CD4-positive, alpha-beta T cell treated with Interleukin-6 for 4 hours (primary cell): ENCODE measurements at places on chromosomes 5 and 9.

DNA sequence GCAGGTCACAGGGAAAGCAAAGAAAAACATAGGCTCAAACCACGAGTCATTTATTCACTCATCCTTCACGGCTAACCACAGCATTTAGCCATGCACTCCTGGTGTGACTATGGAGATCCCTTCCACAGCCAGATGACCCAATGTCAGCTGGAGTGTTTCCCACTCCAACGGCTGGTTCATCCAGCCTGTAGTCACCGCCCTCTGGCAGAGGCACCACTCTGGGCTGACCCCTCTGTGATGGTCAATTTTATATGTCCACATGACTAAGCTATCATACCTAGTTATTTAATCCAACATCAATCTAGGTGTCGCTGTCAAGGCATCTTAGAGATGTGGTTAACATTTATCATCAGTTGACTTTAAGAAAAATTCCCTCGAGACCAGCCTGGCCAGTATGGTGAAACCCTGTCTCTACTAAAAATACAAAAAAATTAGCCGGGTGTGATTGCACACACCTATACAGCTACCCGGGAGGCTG lies 9.5 kb upstream of the PHF19 start:
- no peak for DNase-seq

GRCh38 chr9:129919277-129919676 lies 84.0 kb downstream of the USP20 start:
- DNase-seq = no peak

GRCh38 chr9:83234541-83234940 lies 171.6 kb upstream of the RASEF start:
- DNase-seq = no peak

GRCh38 chr5:150131978-150132694 lies 23.5 kb downstream of the PDGFRB start:
- DNase-seq = no peak

DNA sequence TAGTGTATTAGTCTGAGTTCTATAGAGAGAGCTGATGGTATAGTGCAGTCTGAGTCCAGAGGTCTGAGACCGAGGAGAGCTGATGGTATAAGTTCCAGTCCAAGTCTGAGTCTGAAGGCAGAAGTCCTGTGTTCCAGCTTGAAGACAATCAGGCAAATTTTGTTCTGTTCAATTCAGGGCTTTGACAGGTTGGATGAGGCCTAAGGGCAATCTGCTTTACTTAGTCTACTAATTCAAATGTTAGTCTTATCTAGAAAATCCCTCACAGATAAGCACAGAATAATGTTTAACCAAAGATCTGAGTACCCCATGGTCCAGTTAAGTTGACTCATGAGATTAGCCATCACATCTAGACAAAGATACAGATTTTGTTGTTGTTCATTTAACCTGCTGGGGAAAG lies 303.0 kb upstream of the KLF4 start:
- no peak for DNase-seq

GRCh38 chr9:134240361-134240760 lies 76.0 kb upstream of the RNU6ATAC start:
- no peak for DNase-seq

- no peak for DNase-seq
Measured at GRCh38 chr5:135254183-135254582, 144.8 kb downstream of the MACROH2A1 start.

- no peak for DNase-seq
Measured at GRCh38 chr5:54835647-54836046, 149.7 kb downstream of the ESM1 start.

GRCh38 chr9:77833561-77834429 lies 185.7 kb upstream of the GNA14 start:
- DNase-seq = no peak

DNA sequence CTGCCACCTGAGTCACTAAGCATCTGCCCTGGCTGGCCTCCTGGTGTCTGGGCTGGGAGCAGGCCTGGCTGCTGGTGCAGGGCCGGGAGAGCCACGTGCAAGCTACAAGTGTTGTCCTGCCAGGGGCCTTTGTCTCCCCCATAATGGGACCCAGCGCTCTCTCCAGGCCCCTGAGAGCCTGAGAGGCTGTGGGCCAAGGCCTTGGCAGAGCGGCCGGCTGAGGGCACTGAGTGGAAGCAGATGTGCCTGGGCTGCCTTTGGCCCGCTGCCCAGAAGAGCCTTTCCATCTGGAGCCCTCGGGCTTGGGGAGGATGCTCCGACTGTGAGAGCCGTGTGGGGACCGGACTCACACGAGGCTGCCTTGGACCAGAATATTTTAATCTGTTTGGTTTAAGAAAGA lies 185.5 kb downstream of the RGS3 start:
- no peak for DNase-seq

GRCh38 chr5:6107675-6108539 lies 270.4 kb downstream of the MED10 start:
- no peak for DNase-seq

- no peak for DNase-seq
Measured at GRCh38 chr9:91116211-91116610, 245.5 kb downstream of the AUH start.

DNA sequence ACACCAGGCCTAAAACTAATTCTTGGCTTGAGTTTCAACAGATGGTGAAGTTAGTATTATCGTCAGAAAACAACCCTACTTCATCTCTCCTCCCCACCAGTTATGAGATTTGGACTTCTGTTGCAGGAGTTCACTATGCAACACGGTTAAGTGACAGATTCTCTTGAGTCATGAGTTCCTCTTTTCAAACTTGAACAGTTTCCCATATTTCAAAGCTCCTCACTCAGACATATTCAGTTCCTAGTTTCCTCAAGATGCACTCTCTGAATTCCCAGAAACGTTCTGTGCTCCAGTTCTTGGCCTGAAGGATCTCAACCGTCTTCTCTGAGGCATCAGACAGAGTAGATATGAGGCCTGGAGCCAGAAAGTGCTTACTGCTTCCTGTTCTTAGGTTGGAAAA lies 7.3 kb upstream of the PTGER4 start:
- no peak for DNase-seq

GRCh38 chr9:101375546-101375945 lies 9.3 kb downstream of the BAAT start:
- no peak for DNase-seq

DNA sequence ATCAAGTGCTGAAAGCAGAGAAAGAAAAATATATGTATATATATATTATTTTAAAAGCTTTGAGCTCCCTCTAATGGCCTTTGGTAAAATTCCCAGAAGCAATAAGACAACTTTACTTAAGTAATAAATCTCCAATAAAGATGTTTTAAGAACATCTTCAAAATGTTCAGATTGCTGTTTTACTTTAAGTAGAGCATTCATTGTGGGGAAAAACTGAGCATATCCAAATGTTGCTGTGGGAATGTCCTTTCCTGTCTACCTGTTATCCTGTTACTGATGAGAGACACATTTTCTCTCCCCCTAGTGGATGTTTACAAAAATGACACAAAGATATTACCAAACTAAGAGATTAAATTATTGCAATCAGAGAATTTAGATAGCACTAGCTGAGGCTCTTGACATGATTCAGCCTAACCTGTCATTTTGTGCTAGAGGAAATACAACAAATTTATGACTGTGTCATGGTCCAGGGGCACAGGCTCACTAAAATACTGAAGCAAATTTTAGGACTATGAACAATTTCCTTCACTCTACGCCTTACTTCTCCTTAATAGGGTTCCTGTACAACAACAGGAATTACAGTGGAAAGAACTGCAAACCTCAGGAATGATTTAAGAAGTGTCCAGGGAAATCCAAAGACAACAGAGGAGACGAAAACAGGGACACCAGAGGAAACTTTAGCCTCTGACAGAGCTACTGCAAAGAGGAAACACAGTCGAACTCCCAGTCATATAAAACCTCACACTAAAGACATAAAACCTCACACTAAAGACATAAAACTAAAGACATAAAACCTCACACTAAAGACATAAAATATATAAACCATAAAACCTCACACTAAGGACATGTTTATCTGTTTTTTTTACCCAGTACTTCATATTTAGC lies 24.3 kb upstream of the PRRC1 start:
- DNase-seq = no peak

DNA sequence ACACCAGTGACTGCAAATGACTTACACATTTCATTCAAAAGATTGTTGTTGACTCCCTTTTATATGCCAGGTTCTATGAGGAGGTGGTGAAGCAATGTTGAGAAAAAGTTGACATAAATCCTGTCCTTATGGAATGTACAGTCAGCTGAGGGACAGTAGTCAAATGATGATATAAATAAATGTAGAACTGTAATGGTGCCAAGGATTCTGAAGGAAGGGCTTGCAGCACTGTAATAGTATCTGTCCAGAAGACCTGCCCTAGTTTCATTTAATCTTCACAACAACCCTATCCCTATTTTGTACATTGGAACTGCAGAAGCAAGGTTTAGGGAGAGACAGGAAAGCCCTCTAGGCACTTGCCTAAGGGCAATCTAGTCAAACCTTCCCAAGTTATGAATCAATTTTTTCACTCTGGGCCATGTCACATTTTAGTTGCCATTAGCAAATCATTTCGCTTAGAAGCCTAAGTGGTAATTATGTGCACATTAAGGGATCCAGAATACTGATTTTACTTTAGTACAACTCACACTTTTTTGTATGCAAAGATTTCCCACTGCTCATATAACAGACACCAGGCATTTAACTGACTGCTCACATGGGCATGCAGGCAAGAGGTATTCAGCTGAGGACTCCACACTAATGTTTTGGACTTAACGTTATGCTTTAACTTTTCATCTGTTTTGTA lies 34.5 kb upstream of the LIFR start:
- DNase-seq = no peak

- no peak for DNase-seq
Measured at GRCh38 chr5:150119421-150120061, 33.2 kb upstream of the CSF1R start.

DNA sequence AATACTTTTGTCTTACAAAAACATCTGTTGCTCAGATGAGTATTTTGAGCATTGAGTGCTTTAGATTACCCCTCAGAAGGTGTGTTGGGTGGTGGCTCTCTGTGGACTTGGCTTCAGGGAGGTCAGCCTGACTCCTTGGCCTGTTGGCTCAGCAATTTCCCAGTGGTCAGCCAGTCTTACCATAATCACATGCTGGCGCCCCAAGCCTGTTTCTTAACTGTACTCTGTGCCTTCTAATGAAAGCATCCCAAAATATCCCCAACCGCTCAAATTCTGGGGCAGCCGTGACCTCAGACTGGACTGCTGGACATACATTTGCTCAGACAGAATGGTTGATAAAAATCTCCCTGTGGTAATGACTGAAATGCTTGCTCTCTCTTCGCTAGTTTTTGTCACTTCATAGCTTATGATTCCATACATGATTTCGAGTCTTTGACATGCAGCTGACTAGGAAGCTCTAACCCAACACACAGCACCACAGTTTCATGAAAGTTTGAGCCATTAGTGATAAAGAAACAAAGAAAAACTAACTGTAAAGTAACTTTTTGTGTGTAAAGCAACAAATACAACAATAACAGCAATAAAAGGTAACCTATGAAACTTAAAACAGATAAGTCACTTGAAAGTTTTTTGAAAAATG lies 562.2 kb upstream of the MEF2C start:
- DNase-seq = no peak

- DNase-seq = no peak
Measured at GRCh38 chr9:77877976-77878375, 153.6 kb downstream of the GNAQ start.

DNA sequence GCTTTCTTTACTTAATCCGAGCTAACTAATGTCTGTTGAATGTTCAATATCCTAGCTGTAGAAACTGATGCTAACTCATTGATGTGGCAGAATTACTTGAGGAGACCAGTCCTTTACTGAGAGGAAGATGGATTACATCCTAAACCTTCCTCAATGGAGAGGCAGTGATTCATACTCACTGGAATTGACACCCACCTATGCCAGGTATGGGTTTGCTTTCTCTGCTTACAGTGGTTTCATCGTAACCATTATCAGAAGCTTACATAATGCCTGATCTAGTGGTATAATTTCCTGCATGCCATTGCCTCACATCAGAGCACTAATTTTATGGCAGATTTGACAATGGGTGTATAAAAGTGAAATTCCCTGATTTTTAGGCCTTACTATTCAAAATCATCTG lies 384.7 kb downstream of the ANXA1 start:
- DNase-seq = no peak

GRCh38 chr9:108579757-108580439 lies 275.9 kb downstream of the ACTL7B start:
- DNase-seq = no peak

DNA sequence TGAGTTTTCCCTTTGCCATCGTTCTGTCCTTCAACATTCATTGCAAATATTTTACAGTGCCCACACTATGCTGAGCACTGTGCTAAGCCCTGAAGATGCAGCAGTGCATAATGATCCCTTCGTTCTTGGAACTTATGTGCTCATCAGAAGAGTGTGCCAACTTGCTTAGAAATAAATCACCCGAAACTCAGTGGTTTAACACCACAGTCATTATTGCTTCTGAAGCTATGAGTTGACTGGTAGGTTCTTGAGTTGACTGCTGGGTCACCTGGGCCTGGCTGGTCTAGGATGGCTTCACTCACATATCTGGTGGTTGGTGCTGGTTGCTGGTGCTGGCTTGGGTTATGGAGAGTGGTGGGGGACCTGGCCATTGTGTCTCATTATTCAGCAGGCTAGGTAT lies 20.9 kb downstream of the PCSK5 start:
- DNase-seq = no peak

DNA sequence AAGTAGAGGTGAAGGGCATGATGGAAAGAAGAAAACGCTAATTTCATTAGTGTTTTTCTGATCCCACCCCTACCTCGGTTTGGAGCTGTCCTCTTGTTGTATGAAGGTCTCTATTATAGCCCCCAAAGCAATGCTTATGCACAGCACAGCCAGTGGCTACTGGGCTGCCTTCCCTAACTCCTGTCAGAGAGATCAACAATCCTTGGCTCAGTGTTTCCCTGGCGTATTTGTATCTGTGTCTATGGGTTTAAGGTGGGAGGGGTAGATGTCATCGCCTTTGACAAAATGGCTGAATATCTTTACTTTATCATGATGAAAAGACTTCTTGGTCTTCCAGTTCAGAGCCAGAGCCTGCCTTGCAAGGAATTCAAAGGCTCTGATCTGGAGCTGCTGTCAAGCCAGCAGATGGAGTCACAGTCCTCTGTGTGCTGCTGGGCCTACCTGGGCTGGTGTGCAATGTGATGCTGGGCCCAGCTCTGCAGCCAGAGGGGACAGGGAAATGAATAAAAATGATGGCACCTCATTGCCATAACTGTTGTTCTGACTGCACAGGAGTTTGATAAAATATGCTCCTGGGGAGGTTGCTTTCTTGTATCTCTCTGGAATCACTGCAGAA lies 20.1 kb upstream of the HSPA9 start:
- no peak for DNase-seq

DNA sequence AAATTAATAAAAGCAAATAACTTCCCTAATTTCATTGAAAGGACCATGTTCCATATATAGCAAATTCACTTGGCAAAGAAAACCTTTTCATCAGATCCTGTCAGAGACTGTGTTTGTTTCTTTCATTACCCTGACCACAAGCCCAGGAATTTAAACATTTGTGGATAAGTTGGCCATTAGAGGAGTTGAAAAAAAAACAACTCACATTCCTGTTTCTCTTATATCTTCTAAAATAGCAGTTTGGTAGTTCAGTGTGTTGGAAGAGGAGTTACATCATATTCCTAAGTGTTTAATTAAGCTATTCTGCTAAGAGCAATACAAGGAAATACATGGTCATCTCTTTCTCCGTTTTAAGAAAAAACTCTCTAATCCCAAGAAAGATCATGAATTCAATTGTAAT lies 505.6 kb downstream of the TLE1 start:
- no peak for DNase-seq
